Activated naive CD4-positive, alpha-beta T cell treated with anti-CD3 and anti-CD28 coated beads, Interleukin-2, amount 50 U/mL, for 72 hours (primary cell): ENCODE measurements at places on chromosomes 11 and 22.

GRCh38 chr11:117232911-117233409, 489 bp downstream of the RNF214 start:
- DNase-seq, result no peak

- no peak for DNase-seq
These were observed 143.7 kb downstream of the SNX19 start for GRCh38 chr11:130772266-130773227.

GRCh38 chr11:94117197-94117574, 11.5 kb upstream of the PANX1 start:
- no peak for DNase-seq

GRCh38 chr11:134558258-134558835, 146.3 kb upstream of the B3GAT1 start:
- DNase-seq, result no peak

GRCh38 chr22:22752556-22753477, 108.4 kb downstream of the GGTLC2 start:
- DNase-seq, result no peak

- no peak for DNase-seq
These were observed 2.0 kb downstream of the CDKN1C start for GRCh38 chr11:2883640-2883978.

DNA sequence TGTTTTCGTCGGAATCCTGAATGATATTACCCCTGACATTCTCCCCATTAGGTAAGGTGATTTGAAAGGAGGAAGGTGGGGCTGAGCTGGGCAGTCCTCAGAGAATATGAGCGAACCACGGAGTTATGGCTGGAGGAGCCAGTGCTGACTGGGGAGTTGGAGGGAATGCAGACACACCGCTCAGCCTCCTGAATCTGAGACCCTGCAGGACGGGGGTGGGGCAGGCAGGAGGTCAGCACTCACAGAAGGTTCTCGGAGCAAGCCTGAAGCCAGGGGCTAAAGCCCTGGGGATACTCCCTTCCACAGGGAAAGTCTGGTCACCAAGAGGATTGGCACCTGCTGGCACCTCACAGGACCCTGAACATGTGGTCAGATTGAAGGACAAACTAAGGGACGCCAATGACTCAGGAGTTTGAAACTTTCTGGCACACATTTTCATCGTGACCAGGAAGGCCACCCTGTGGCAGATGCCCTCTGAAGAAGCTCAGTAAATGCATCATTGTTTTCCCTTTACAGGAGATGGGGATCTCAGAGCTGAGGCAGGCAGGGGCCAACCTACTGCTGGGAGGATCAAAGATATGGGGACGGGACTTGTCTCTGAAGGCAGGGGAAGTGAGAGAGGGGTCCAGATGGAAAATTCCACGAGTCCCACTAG, 26.9 kb upstream of the FCHSD2 start:
- DNase-seq, result no peak

DNA sequence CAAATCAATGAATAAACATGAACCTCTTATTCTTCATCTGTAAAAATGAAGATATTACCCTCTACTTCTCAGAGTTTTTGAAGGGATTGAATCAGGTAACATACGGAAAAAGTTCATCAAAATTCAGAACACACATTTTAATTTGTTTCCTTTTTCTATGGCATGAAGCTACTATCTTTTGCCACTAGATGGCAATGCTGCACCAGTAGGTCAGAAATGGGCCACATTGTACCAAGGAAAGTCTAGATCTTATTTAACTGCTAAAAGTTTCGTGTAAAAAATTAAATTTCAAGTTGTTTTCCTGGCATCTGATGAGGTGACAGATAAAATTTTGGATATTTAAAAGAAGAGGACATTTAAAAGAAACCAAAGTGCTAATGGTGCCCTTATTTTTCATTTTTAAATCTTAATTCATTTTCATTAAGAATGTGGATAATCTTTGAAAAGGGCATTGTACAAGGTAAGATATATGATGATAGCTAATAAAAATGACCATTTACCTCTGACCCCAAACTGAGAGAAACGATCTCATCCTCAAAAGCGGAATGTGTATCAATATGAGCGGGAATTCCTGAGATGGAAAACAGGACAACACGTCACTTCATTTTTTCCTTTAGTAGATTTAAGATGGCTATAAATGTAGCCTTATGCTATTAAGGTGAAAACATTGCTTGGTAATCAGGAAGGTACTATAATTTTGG, 16.1 kb downstream of the ALKBH8 start:
- DNase-seq, result no peak
